Endothelial cell (in vitro differentiated cells): ENCODE measurements at places on chromosomes 5 and 9.

DNA sequence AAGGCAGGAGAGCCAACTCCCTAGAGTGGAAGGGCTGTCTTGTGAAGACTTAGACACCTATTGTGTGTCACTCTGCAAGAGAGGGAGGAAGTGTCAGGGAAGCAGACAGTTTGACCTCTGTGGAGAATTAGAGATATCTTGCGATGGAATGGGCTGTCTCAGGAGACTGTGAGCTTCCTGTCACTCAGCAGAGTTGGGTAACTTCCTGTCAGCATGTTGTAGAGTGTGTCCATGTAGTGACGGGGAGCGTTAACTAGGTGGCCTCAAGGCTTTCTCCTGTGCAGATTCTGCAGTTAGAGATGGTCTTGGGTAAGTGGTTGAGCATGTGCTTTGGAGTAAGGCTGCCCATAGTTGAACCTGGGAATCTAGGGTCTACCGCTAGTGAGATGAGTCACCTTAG is 136.5 kb downstream of the KIF4B start:
- no peaks in the 10 kb centered on the region for H3K36me3 ChIP-seq
- no peak overlapping the region for H3K4me3 ChIP-seq

DNA sequence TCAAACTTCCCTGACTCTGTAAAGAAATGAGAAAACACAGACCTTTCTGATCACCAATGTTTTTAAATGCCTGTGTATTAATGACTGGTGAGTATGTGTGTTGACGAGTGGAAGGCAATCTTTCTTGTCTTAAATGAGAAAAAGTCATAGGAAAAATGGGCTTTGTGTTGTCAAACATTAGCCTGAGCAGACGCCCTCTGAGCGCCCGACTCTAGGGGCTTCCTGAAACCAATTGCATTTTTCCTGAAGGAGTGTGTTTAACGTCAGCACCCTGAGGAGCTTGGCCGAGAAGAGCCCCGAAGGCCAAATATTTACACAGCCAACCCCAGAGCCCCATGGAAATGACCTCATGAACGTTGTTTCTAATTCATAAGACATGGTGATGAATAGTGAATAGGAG is 154.3 kb downstream of the PHF2 start:
- peaks cover 2% of the 10 kb centered on the region for H3K27me3 ChIP-seq
- no peak for DNase-seq
- H3K4me3 ChIP-seq = no peak overlapping the region
- H3K4me1 ChIP-seq = no peaks in the 10 kb centered on the region
- H3K36me3 ChIP-seq = no peaks in the 10 kb centered on the region
- H3K27ac ChIP-seq = no peak overlapping the region

DNA sequence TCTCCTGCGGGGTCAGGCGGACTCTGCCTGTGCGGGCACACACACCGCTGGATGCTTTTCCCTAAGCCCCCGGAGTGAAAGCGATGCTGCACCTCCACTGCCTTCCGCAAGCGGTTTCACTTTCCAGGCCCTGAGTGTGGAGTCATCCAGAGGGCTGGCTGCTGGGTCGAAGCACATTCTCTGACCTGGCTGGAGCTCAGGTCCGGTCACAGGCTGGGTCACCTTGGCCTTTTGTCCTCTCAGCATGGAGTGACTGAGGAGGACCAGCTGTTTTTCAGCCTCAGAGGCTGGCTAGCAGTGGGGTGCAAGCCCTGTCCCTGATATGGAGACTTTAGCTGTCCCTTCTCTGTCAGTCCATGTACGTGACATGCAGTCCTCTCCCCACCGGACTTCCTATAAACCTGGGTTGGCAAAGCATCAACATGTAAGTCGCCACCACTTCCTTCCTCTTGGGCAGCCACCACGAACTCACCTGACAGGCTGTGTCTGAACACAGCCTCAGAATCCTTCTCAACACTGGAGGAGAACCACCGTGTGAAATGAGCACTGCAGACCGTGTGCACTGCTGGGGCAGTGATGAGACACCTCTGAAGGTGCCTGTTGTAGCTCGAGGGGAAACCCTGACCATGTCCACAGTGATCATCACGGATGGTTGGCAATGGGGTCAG is 51.3 kb downstream of the GADD45G start:
- no peak overlapping the region for H3K4me3 ChIP-seq
- no peak for DNase-seq
- H3K27me3 ChIP-seq = peaks cover 5% of the 10 kb centered on the region
- peaks cover 19% of the 10 kb centered on the region for H3K4me1 ChIP-seq

GRCh38 chr9:70020217-70020616 is 23.4 kb upstream of the MAMDC2 start:
- H3K4me1 ChIP-seq = peaks cover 6% of the 10 kb centered on the region
- H3K27ac ChIP-seq = no peak overlapping the region
- DNase-seq = no peak
- no peaks in the 10 kb centered on the region for H3K36me3 ChIP-seq

- no peak overlapping the region for H3K4me3 ChIP-seq
- no peak overlapping the region for H3K27ac ChIP-seq
- DNase-seq = no peak
Measured at GRCh38 chr5:34045023-34045422, 2.0 kb upstream of the C1QTNF3 start.

GRCh38 chr5:39494107-39494510 is 69.3 kb upstream of the DAB2 start:
- H3K36me3 ChIP-seq = no peaks in the 10 kb centered on the region
- no peaks in the 10 kb centered on the region for H3K27me3 ChIP-seq
- no peak overlapping the region for H3K4me3 ChIP-seq
- DNase-seq = no peak

DNA sequence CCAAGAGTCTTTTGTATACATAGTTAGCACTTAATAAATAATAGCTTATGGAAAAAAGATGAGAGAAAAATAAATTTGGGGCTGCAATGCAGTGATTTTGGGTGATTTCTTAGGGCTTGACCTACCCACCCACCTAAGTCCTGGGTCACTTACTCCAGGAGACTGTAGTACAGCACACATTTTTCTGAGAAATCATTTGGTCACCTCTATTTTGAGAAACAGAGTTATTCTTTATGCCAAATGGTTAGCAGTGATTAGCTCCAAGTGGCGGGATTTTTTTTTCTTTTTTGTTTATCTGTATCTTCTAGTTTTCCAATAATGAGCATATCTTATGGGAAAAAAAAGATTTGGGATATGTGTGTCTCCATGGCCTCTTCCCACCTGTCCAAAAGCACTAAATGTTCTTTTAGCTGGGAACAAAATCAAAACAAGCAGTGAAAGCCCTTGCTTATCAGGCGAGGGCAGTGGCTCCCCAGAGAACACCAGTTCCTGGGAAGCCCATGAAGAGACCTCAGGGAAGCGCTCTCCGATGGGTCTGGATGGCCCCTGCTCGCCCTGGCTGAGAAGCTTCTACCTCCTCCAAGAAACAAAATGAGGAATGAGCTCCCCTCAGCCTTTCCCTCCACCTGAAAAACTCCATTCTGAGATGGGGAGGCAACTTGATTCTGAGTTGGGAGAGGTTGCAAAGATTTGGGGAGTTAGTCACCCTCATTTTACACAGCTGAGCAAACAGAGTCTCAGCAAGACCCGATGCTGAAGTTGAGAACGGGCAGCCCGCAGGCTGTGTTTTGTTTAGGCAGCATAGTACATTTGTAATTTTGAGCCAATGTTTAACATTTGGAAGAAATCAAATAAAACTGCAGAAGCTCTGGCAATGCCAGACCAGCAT is 69.9 kb downstream of the CYFIP2 start:
- H3K27ac ChIP-seq = no peak overlapping the region
- H3K4me1 ChIP-seq = no peaks in the 10 kb centered on the region

DNA sequence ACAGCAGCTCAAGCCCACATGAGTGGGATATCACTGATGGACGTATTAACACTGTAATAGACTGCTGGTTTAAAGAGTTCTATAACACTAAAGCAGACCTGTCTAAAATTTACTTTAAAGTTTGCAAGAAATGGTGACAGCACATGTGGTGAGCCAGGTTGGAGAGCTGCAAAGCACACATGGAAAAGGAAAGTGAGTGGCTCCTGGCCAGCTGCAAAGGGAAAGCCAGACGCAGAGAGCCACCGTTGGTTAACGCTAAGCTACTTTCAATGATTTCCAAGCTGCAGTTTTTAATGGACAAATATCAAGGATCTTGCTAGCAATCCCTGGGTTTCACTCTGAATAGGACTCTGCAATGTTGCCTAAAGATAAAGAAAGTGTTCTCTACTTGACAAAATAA is 89.9 kb downstream of the CTNND2 start:
- no peaks in the 10 kb centered on the region for H3K4me1 ChIP-seq
- H3K4me3 ChIP-seq = no peak overlapping the region
- DNase-seq = no peak
- no peak overlapping the region for H3K27ac ChIP-seq
- peaks cover 3% of the 10 kb centered on the region for H3K27me3 ChIP-seq

- peaks cover 13% of the 10 kb centered on the region for H3K4me1 ChIP-seq
- H3K27me3 ChIP-seq = peaks cover 13% of the 10 kb centered on the region
- H3K27ac ChIP-seq = no peak overlapping the region
- DNase-seq = no peak
Measured at GRCh38 chr5:1151316-1151715, 39.5 kb upstream of the SLC12A7 start.

- H3K36me3 ChIP-seq = no peaks in the 10 kb centered on the region
- no peak for DNase-seq
- no peak overlapping the region for H3K27ac ChIP-seq
- peaks cover 5% of the 10 kb centered on the region for H3K4me1 ChIP-seq
- no peak overlapping the region for H3K4me3 ChIP-seq
Measured at GRCh38 chr9:121048618-121049017, 1.5 kb downstream of the C5 start.

DNA sequence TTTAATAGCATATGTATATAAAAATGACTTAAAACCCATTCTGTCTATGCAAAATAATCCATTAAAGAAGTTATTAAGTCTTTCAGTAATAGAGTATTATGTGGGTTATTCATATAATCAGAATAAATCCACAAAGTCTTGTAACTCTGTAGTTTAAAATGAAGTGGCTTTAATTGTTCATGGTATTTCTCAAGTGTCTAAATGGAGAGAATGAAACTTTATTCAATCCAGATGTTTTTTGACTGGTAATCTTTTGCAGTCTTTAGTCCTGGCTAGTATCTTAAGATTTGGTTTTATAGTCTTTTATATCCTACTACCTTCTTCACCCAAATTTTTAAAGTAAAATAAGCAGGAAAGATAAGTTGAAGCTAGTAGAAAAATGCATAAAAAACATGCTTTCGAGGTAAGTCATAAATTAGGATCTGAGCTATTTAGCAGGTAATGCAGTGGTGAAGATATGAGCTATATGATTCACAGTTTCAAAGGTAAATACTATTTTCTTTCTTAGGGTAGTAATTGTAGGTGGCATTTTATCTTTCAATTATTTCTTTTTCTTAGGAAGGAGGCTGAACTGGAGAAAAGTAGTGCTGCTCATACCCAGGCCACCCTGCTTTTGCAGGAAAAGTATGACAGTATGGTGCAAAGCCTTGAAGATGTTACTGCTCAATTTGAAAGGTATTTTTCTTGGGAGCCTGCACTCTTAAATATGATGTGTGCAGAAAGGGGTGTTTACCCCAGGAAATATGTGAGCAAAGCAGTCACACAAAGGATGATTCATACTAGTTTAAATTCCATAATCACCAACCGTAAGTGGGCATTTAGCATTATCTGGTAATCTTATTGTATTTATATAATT is 17.9 kb downstream of the HMMR start:
- H3K27me3 ChIP-seq = no peaks in the 10 kb centered on the region
- no peak for DNase-seq
- H3K4me1 ChIP-seq = no peaks in the 10 kb centered on the region

DNA sequence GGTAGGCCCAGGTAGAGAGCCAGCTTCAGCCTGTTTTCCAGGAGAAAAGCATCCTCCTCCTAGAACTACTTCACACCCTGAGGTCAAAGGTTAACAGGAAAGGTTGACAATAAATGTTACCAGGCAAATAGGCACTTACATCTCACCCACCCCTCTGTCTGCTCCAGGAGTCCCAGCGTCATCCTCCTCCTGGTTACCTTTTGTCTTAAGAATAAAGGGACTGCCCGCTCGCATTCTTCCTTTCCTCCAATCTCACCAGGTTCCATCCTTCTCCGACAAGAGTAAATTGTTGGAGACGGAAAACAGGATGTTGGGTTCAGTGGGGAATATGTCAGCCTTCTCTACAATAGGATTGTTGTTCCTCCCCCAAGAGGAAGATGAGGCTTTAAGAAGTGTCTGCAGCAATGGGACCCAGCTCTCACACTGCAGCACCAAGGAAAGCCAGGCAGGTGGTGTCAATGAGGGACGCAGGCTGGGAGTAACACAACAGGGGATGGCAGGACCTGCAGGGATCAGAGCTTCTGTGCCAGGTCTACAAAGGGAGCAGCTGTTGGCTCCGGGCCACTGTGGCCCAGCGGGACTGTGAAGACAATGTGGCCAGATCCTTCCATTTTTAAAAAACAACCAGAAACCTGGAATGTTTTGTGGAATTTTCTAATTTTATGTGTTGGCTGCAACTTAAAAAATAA is 29.0 kb downstream of the FAT2 start:
- H3K27me3 ChIP-seq = no peaks in the 10 kb centered on the region
- DNase-seq = no peak
- H3K4me3 ChIP-seq = no peak overlapping the region
- H3K27ac ChIP-seq = no peak overlapping the region
- H3K36me3 ChIP-seq = no peaks in the 10 kb centered on the region
- H3K4me1 ChIP-seq = peaks cover 11% of the 10 kb centered on the region

- no peaks in the 10 kb centered on the region for H3K27me3 ChIP-seq
- H3K27ac ChIP-seq = no peak overlapping the region
- no peaks in the 10 kb centered on the region for H3K4me1 ChIP-seq
- no peak overlapping the region for H3K4me3 ChIP-seq
- no peaks in the 10 kb centered on the region for H3K36me3 ChIP-seq
Measured at GRCh38 chr9:87546704-87547103, 49.0 kb downstream of the DAPK1 start.

DNA sequence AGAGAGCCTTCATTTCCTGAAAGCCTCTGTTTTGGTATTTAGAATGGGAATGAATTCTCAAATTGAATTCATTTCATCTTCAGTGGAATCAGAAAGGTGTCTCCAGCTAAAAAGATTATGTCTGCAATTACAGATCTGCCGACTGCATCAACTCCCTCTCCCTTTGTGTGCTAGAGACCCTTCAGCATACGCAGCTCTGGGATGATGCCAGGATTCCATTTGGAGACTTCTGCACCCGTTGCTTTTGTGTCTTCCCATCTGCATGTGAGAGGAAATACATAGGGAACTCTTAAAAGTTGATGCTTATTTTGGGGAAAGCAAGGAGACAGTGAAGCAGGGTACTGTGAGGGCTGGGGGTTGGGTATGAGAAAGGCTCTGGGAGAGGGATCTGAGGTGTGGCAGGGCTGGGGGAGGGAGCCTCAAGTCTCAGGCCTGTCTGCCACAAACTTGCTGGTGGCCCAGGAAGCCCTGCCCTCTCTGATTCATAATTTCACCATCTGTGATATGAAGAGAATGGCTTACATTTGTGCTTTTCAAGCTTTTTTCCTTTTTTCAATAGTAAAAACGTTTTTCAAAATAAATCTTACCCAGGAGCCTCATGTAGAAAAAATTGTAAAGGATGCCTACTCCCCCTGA is 89.7 kb upstream of the SAP30L start:
- H3K27ac ChIP-seq = no peak overlapping the region
- H3K4me3 ChIP-seq = no peak overlapping the region
- DNase-seq = no peak
- H3K4me1 ChIP-seq = peaks cover 5% of the 10 kb centered on the region

DNA sequence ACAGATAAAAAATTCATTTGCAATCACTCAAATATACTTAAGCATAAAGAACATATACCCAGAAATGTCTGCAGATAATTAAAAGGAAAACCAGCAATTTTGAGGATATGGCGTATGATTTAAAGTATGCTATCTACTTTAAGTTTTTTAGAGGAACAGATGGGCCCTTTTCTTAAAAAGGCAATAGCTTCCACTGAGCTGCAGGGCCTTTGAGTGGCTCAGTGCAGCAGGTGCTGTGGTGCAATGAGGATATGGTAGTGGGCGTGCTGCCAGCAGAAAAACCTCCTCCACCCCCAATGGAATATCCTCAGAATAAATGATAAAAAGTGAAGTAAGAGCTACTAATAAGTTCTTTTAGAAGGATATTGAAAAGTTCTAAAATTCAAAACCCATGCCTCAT is 814.5 kb downstream of the MTRR start:
- H3K36me3 ChIP-seq = no peaks in the 10 kb centered on the region
- H3K4me3 ChIP-seq = no peak overlapping the region
- DNase-seq = no peak
